Fibroblast of skin of abdomen (primary cell): ENCODE measurements at places on chromosomes 13 and 19.

- DNase-seq = no peak
Measured at GRCh38 chr13:84812789-84813188, 930.5 kb upstream of the SLITRK1 start.

- peak; percentile 34 for DNase-seq
Measured at GRCh38 chr19:34336781-34337271, 28.2 kb upstream of the GPI start.

DNA sequence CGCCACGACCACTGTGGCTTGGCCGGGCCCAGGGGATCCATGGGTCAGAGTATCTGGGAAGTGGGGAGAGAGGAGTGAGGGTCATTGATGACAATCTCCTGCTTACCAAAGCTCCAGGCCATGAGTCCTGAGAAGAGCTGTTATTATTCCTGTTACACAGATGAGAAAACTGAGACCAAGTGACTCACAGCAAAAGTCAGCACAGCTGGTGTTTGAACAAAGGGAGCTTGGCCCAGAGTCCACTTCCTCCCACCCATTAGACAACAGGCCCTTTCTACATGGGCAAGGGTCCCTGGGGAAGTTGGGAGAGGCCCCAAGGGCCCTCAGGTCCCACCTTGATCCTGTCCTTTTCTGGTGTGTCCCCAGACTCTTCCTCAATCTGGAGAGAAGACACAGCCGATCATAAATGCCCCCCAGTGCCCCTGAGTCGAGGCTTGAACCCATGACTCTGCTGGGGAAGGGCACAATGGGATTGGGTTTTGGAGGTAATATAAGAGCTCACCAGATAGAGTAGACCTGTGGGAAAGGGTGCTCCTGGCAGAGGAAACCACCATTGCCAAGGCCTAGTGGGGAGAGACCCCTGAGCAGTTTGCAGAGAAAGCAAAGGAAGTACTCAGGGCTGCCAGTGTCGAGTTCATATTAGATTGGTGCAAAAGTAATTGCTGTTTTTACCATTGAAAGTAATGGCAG, 6.8 kb downstream of the FUT6 start:
- DNase-seq = no peak

DNA sequence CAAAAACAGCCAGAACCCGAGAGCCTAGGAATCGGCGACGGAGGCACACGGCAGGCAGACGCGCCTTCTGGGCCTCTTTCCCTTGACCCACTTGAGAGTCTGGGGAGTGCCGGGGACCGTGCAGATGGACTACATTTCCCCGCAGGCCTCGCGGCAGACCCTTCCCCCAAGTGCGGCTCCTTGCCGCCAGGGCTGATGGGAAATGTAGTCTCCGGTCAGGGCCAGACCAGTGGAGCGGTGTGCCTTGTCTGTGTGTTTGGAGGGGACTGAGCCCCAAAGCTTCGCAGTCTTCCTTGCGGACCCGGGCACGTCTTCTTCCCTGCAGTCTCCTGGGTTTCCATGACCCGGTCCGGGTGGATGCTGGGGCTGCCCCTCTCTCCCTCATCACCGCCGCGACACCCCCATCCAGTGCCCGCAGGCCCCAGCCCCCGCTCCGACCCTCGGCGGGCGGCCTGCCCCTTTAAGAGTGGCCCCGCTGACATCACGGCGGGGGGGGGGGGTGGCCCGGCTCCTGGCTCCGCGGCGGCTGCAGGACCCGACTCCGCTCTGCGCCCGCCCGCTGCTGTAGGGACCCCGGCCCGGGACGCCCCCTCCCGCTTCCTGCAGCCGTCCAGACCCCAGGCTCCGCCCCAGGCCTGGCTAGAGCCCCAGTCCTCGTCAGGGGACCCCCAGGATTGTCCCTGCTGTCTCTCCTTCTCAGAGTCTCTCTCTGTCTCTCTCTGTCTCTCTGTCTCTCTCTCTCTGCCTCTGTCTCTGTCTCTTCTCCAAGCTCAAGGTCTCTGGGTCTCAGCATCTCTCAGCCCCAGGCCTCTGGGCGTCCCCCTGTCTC, 758 bp upstream of the CACNG7 start:
- peak; percentile 49 for DNase-seq

DNA sequence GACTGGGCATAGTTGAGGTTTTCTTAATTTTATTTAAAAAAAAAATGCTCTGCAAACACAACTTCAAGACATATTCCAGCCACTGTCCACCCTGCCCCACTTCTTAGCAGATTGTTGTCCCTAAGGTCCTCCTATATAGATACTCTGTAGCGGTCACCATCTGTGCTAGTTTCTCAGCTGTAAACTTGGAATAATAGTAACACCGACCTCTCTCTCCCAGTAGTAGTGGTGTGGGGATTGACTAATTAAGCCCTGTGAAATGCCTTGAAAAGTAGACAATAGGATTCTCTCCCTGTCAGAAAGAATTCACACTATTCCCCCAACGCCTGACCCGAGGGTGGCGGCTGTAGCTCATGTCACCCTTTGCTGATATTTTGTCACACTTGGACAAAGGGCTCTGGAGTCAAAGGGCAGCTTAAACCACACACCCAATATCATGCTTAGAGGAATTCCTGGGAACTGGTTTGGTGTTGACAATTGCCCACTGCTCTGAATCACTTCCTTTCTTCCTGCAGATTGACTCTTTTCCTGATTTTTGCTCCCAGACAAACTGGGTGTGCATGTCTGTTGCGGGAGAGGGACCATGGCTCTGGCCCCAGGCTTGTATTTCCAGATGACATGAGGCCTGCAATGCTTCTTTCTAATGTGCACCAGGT, 9.2 kb upstream of the SERP2 start:
- peak; percentile 53 for DNase-seq

DNA sequence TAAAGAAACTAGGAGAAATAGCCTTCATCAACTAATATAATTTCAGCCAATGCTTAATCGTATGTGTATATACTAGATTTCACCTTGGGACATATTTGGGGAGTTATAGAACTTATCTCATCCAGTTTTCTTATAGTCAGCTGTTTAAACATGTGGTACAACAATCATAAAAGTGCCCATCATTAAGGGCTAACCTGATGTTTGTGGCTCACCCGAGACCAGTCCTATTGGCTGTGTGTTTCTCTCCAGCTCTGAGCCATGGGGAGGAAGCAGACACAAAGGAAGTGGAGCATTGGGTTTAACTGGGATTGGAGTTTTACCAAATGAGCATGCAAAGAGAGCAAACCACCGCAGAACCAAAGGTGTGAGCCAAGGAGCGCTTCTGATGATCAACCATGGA, 114.3 kb upstream of the KLF12 start:
- DNase-seq = no peak

DNA sequence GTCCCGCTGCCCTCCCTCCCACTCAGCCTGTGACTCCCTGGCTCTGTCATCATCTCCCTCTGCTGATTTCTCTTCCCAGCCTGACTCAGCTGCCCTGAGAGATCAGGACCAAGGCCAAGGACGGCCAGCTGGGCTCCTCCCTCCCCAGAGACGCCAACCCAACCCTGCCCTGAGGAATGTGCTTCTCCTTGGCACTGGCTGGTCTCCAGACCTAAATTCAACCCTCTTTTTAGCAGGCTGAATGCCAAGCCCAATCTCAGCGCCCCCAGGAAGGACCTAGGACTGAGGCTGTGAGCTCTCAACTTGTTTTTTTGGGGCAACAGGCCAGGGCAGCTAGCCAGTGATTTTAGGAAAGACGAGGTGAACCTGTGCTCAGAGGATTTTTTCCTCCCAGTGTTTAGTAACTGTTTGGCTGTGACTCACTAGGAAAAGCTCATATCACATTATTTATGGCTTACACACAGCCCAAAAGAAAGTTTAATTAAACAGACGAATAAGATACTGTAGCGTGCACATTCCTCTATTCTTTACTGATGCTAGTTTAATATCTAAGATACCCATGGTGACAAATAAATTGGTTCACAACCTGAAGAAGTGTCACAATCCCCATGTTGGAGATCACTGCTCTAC, 7.4 kb upstream of the IGFL1 start:
- peak; percentile 14 for DNase-seq

GRCh38 chr19:16232568-16232967, 34.9 kb downstream of the AP1M1 start:
- DNase-seq = no peak

- no peak for DNase-seq
Measured at GRCh38 chr13:38965281-38965680, 25.4 kb downstream of the STOML3 start.

GRCh38 chr19:27752530-27753184, 1460.3 kb downstream of the UQCRFS1 start:
- DNase-seq = no peak

GRCh38 chr13:46633416-46633815, 80.4 kb downstream of the LRCH1 start:
- DNase-seq = peak; percentile 90

- peak; percentile 55 for DNase-seq
Measured at GRCh38 chr13:80250213-80250810, 90.6 kb downstream of the SPRY2 start.

GRCh38 chr13:22018076-22018835, 347.4 kb downstream of the FGF9 start:
- no peak for DNase-seq

- peak; percentile 80 for DNase-seq
Measured at GRCh38 chr13:80338781-80339562, 2.0 kb downstream of the SPRY2 start.

DNA sequence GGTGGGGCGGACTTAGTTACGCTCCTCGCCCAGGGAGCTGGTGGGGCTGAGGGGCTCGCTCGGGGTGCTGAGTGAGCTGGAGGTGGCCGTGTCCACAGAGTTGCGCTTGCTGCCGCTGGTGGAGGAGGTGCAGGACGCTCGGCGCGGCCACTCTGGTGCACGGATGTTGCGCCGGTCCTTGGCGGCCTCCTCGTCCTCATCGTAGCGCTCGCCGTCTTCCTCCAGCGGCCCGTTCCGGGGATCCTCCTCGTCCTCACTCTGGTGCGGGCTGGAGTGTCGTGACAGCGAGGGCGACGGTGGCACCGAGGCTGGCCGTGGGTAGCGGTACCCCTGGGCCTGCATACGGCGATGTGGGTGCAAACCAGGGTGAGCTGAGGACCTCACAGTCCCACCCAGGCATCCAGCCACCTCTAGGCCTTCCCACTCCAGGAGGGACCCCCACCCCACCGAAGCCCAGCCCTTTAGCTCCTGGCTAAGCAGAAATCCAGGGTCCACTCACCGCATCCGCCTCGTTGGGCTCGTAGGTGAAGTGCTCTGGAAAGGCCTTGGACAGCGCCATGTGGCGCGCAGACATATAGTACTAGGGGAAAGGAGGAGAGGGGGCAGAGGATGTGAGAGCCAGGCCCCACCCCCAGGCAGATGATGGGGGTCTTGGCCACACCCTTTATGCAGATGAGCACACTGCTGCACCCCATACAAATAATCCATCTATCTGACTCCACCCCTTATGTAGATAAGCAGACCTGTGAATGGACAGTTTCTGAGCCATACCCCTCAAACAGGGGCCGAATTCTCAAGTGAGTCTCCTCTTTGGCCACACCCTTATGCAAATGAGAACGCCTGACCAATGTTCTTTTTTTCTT, 4.4 kb downstream of the FTL start:
- no peak for DNase-seq

DNA sequence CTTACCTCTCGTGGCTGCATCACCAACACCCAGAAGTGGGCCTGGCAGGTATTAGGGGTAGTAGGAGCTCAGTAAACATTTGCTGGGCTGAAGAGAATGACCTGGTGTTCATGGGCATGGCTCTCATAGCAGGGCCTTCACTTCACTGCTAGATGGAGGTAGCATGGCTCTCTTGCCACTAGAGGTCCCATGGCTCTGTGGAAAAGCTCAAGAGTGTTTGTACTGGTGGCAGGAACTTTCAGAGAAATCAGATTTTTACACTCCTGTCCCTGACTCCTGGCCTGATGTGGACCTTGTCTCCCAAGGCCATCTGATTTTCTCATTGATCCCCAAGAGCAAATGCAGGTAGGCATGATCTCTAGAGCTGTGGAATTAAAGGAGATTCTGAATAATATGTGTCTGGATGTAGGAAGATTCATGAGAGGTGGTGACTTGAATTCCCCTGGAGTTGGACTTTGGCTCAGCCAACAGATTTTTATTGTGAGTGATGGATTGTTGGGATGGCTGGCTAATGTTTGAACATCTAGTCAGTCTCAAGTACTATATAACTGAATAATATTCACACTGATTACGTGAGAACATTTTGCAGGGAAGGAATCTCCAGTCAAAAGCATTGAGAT, 5.7 kb downstream of the ZNF574 start:
- DNase-seq = peak; percentile 48

DNA sequence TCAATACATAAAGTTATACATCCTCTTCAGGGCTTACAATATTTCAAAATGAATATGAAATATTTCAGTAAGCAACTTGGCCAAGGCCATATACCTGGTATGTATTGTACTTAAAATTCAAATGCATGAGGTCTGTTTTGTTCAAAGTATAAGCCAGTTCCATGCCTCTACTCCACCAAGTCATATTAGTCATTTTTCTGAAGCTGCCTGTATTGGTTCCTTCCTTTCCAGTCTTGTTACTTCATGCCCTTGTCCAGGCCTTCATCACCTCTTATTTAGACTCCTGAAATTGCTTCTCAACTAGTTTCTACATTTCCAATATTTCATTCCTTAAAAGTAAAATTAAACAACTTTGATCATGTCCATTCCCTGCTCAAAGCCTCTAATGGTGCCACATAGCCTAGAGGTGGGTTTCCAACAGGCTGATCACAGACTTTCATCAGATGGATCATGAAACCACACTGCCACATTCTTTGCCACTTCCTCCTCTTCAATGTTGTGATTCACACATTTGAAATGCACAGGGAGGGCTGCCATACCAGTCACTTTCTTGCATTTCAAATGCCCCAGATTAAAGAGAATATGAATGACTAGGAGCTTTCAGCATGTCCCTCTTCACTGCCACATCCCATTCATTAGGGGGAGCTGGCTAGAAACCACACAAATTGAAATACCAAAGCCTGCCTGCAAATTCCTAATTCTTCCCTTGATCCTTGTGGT, 424.1 kb upstream of the DACH1 start:
- peak; percentile 92 for DNase-seq

DNA sequence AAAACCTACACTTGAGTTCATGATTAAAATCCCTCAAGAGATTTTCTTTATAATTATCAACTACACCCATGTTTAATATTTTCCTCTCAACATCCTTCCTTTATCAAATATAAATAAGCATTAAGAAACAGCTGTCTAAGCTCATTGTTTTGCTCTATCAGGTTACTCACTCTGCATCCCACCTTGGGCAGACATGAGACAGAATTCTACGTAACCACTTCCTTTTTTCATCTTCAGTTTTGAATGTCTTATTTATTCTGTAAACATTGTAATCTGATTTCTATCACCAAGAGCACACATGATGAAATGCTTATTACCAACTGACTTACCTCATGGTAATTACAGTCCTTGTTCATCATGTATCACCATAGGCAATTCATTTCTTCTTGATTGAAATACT, 1256.6 kb upstream of the ATXN8OS start:
- DNase-seq = no peak

- no peak for DNase-seq
Measured at GRCh38 chr13:20787180-20787579, 13.4 kb upstream of the EEF1AKMT1 start.
